NCI-H1092 treated with DMSO at 0.1 percent for 48 hours (cell line): ENCODE measurements at places on chromosomes 2 and 18.
A peak's percentile ranks its signal among the peaks of the same experiment; 100 is the strongest.

- peak; percentile 65 for DNase-seq
Observed at GRCh38 chr2:7270011-7270431, 352.8 kb downstream of the RNF144A start.

GRCh38 chr2:230414302-230414701 lies 1.7 kb upstream of the SP100 start:
- no peak for DNase-seq

GRCh38 chr2:241062389-241063092 lies 39.5 kb downstream of the MTERF4 start:
- no peak for DNase-seq

DNA sequence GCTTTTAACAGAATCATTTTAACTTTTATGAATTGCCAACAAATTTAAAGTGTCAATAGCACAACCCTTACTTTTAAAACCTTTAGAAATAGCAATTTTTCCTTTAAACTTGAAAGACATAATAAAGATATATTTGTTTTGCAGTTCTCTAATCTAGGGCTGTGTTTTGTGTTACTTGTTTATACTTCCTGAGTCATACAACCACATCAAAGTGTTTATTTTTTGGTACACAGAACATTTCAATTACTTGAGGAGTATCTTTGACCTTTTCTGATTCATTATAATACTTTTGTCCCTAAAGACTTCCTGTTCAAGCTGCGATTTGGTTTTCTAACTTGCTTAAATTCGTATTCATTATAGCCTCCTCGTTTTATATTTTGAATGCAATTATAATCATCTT lies 21.8 kb downstream of the TYW5 start:
- DNase-seq, result no peak

DNA sequence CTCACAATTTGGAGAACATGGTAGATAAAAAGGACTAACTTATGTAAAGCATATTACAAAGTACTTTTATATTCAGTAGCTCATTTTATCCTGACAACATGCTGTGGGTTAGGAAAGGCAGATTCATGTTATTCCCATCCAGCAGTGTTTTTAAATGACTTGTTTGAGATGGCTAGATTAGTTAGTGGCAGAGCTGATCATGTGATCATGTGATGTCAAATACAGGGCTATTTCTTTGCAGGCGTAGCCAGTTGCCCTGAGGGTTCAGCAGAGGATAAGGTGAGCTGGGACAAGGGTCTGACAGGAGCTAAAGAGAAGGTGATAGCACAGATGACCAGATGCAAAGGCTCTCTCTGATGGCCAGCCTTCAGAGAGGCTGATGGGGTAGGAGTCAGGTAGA lies 97.8 kb downstream of the ADD2 start:
- DNase-seq, result no peak

DNA sequence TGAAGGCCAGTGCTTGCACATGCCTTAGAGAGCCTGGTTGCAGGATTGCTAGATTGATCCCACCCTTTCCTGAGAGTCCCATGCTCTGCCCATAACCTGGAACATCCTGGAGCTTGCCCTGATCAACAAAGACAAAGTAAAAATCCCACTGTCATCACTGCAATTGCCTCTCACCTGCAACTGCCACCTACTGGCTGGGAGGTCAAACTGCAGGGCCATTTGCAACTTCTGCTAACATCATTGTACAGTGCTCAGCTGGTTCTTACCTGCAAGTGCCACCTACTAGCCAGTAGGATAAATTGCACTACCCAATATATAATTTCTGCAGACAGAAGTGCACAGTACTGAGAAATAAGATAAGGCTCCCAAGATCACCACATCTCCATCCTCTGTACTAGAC lies 947.5 kb downstream of the CPS1 start:
- DNase-seq, result no peak

- no peak for DNase-seq
Observed at GRCh38 chr2:20062615-20063545, 11.5 kb upstream of the LAPTM4A start.

DNA sequence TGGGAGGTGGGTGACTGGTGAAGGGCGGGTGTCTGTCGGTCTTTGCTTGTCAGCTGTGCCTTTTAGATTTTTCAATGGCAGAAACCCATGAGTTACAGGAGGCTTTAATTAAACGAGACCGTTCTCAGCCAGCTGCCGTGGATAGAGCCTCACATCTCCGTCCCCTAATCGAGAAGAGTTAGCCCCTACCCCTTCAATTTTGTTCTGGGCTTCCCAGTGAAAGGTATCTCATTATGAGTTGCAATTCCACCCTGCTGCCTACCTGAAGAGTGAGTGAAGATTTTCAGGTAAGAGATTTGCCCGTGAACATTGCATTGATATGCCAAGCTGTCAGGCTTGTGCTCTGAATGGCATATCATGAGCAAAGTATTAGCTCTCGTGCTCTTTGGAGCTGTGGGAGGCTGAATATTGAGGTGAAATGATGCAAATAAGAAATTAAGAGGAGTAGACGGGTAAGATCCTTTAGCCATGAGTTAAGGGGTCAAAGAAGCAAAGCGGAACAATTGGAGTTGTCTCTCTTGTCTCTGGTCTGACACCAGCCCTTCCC lies 118.7 kb upstream of the MSTN start:
- DNase-seq, result no peak

DNA sequence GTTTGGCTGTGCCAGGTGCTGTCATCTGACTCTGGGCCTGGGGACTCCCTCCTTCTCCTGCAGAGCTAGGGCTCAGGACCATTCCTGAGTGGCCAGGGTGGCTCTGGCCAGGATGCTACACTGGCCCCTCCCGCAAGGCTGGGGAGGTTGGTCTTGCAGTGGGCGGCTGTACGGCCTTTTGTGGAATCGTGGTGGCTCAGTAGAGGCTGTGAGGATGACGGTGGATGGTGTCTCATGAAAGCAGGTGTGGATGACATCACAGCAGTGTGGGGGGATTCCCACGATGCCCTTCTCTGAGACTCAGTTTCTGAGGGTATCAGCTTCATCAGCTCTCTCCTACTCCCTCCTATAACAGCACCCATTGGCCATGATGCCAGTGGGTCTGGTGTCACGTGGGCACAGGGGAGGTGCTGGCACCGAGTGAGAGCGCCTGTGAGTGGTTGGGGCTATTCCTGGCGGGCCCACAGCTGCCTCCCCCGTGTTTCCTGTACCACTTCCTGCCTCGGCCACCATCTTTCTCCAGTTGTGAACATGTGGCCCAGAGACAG lies 144.2 kb upstream of the HDAC4 start:
- no peak for DNase-seq
